Inflammatory macrophage treated with lipopolysaccharide for 1 hour (primary cell): ENCODE measurements at places on chromosomes 5 and 9.

- no peak for DNase-seq
Measured at GRCh38 chr9:97866848-97867247, 13.8 kb downstream of the FOXE1 start.

DNA sequence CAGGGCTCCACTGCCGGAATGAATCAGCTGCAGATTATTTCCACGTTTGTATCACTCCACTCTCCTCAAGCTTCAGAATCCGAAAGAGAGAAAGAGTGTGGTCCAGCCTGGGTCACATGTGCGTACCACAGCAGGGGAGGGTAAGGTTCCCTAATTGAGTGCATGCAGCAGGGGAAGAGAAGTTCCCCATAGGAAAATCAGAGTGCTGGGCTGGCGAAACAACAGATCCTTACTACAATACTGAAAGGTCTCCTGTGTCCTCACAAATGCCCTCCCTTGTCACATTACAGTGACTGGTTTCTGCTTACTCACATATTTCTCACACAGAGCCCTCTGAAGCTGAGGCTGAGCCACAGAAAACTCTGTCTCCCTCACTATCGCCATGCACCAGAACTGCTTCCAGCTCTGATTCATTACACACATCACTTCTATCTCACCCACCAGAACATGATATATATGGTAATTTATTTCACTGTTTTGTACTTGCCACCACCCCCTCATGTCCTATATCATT, 532.2 kb upstream of the TUSC1 start:
- DNase-seq, result no peak

- peak; percentile 59 for DNase-seq
Measured at GRCh38 chr5:176547802-176548201, 1.3 kb upstream of the CDHR2 start.

DNA sequence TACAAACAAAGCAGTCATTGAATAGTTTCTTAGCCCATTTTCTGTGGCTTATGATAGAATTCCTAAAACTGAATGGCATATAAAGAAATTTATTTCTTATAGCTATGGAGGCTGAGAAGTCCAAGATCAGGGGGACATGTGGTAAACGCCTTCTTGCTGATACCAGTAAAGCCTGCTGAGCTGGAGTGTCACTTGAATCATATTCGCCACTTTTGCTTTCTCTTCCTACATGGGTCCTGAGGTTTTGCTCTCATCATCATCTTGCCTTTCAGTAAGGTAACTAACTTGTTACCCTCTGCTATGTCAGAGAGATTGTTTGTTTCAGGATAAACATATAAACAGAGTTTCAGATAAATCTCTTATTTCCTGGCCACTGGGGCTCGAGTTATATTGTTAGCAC, 203.3 kb upstream of the DMRT1 start:
- no peak for DNase-seq

DNA sequence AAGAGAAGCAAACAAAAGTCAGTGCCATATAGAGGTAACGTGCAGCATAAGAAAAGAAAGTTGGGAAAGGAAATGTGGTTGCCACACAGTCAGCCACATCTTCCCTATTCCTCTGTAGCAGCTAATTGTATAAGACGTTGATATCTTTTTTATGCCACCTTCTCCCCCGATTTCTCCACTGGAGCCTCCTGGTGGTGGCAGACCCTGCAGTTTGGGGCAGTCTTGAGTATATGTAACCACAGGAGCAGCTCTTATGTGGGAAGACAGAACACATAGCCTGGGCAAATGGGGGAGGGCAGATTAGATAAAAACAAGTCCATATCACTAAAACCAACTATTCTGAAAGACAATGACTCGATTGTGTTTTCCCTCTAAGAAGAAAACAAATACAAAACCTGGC, 99.7 kb downstream of the PLCXD3 start:
- DNase-seq, result no peak

- no peak for DNase-seq
Measured at GRCh38 chr9:129394061-129394885, 216.2 kb upstream of the IER5L start.

GRCh38 chr9:114910541-114910940, 19.9 kb downstream of the TNFSF8 start:
- no peak for DNase-seq

- DNase-seq, result no peak
Measured at GRCh38 chr5:75558221-75558620, 46.5 kb downstream of the POLK start.

DNA sequence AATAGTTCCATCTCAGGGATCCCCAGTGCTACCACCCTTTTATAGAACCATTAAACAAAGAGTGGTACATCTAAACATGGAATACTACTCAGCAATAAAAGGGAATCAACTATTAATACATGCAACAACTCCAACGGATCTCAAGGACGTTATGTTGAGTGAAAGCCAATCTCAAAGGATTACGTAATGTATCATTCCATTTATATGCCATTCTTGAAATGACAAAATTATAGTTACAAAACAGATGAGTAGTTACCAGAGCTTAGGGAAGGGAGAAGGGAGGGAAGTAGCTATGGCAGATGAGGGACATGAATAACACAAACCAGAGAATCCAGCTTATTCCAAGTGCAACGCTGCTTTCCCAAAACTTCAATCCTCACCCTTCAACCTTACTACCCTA, 69.5 kb downstream of the ACTL7B start:
- DNase-seq, result peak; percentile 36

GRCh38 chr9:91418215-91418610, 5.4 kb downstream of the NFIL3 start:
- DNase-seq, result no peak

DNA sequence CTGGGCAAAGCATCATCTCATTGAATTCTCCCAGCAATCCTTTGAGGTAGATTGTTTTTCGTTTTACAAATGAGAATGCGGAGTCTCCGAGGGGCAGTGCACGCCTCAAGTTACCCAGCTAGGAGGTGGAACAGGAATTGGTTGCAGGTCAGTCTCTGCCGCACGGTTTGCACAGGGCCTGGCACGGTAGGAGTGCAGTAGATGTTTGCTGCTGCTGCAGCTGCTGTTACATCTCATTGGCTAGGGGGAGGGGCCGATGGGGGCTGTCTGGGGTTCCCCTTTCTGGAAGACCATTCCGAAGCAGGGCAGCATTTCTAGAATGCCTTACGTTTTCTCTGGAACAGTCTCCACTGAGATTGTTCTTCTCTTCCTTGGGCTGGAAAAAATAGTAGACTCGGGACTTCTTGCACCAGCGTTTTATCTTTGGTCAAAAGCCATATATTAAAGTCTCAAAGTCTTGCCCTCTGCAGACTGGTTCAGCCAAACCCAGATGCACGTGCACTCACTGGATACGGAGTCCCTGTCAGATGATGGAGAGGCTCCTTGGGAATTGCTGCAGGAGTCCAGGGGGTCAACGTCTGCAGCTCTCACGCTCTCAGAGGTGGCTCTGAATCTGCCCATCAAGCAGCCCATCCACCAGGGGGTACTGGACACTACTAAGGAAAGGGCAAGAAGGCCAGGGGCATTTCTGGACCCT, 1.2 kb downstream of the USP20 start:
- no peak for DNase-seq

- DNase-seq, result peak; percentile 39
Measured at GRCh38 chr5:52804981-52805380, 17.3 kb downstream of the ITGA1 start.

DNA sequence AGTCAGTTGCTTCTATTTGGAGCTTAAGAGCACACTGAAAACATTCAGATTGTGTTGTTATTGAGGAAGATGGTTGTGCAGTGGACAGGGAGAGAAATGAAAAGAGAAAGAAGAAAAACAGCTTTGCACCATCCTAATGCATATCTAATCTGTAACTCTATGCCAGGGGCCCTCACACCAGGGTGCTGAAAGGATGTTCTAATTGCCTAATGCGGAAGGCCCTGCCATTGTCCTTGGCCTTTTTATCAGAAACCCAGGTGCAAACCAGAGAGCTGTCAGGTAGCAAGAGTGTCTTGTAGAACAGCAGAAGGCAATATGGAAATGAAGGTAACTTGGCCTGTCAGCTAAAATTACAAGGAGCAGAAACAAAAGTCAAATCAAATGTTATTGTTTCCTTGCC, 384.5 kb upstream of the PIK3R1 start:
- no peak for DNase-seq

- DNase-seq, result no peak
Measured at GRCh38 chr5:112668016-112668415, 69.7 kb upstream of the APC start.

DNA sequence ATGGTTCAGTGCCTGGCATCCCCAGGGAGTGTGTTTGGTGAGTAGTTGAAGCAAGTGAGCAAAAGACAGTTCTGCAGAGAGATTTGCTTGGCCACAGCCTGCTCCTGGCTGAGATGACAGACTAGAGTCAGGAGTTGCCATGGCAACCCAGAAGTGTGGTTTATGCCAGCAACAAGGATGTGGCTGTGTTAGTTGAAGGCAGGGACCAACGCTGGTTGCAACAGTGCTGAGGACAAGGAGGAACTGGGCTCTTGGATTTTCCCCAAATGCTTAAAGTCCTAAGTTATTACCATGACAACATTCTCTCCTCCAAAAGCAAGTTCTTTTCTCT, 2.7 kb downstream of the NXNL2 start:
- peak; percentile 83 for DNase-seq

DNA sequence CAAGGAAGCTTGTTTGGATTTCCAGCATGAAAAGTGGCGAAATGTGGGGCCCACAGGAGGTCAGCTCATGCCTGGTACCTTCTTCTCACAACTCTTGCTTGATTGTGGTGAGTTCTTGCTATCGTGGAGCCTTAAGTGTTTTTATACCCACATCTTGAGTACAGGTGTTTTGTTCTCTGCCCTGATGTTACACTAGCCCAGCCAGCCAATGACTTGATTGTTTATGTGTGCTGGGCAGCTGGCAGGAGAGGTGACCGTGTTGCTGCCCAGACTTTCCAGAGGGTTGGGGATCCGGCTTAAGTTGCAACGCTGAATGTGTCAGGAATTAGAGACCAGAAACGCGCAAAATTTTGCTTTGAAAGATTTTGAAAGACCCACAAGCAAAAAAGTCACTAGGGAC, 24.0 kb upstream of the TPPP start:
- DNase-seq, result no peak

DNA sequence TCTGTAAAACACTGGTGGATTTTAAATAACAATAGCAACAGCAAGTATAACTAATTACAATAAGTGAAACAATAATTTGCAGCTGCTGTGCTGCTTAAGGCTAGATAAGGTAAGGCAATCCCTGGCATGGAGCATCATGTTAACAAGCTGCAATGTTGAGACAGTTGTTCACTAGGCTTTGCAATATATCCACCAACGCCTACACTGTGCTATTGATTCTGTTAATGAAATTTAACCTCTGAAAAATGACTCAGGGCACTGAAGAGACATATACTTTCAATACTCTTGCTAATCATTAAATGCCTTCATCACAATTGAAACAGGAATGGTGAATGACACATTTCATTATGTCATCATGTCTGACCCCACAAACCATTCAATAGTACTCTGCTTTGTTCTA, 255.0 kb downstream of the EFNA5 start:
- no peak for DNase-seq

DNA sequence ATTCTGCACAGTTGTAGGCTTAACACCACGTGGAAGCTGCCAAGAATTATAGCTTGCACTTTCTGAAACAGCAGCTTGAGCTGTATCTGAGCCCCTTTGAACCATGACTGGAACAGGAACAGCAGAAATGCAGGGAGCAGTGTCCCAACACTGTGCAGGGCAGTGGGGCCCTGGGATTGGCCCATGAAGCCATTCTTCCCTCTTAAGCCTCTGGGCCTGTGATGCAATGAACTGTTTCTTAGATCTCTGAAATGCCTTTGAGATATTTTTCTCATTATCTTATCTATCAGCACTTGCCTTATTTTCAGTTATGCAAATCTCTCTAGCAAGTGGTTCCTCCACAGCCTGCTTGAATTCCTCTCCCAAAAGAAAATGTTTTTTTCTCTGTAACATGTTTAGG, 87.0 kb upstream of the MTAP start:
- no peak for DNase-seq

DNA sequence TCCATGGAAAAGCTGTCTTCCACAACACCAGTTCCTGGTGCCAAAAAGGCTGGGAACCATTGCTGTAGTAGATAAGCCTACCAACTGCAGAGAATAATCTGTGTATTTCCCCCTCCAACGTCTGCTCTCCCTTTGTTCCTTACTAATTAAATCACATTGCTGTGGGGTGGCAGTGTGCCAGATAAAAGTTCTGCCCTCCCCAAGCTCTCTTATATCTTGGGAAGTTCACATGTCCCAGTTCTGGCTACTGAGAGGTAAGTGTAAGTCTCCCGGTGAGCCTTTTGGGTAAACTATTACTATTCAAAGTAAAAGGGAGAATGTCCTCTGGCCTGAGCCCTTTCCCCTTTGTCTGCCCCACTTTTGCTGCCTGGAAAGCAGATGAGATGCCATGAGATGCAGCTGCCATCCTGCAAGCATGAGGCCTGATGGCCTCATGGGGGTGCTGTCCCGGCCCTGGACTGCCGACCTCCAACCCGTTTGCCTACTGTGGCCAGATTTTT, 14.7 kb downstream of the ENC1 start:
- no peak for DNase-seq

GRCh38 chr9:101446732-101447131, 11.2 kb upstream of the ALDOB start:
- DNase-seq, result no peak

DNA sequence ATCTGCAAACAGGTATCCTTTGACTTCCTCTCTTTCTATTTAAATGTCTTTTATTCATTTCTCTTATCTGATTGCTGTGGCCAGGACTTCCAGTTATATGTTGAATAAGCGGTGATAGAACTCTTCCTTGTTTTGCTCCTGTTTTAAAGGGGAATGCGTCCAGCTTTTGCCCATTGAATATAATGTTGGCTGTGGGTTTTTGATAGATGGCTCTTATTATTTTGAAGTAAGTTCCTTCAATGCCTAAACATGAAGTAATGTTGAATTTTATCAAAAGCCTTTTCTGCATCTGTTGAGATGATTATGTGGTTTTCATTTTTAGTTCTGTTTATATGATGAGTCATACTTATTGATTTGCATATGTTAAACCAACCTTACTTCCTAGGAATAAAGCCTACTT, 300.5 kb upstream of the CTNND2 start:
- DNase-seq, result no peak

- DNase-seq, result no peak
Measured at GRCh38 chr5:100694100-100694499, 158.9 kb downstream of the FAM174A start.

DNA sequence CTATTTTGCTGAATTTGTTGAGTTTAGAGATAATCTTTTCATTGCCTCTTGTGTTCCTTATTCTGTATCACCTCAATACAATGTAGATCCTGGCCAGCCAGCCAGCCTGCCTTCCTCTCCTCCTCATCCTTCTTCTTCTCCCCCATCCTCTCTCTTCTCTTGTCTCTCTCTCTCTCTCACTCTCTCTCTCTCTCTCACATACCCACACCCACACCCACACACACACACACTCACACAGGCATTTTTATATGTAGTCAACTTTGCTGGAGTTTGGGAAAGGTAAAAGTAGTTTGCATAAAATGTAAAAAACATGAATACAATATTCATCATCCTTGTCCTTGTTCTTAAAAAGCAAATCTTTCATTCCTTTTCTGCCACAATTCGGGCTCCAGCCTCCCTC, 60.5 kb downstream of the ZFAND5 start:
- no peak for DNase-seq

DNA sequence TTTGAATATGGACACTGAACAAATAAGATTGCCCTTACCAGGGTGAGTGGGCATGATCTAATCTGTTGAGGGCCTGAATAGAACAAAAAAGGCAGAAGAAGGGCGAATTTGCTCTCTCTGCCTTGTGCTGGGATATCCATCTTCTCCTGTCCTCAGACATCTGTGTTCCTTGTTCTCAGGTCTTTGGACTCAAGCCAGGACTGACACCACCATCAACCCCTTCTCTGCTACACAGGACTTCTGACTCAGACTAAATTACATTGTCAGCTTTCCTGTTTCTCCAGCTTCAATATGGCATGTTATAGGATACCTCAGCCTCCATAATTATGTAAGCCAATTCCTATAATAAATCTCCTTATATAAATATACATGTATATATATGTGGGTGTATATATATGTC, 40.8 kb upstream of the SLCO6A1 start:
- no peak for DNase-seq
